ENCODE measurements at places on chromosomes 4 and X.

GRCh38 chrX:100600758-100601157, 16.0 kb downstream of the TNMD start:
- DNase-seq = no peak

DNA sequence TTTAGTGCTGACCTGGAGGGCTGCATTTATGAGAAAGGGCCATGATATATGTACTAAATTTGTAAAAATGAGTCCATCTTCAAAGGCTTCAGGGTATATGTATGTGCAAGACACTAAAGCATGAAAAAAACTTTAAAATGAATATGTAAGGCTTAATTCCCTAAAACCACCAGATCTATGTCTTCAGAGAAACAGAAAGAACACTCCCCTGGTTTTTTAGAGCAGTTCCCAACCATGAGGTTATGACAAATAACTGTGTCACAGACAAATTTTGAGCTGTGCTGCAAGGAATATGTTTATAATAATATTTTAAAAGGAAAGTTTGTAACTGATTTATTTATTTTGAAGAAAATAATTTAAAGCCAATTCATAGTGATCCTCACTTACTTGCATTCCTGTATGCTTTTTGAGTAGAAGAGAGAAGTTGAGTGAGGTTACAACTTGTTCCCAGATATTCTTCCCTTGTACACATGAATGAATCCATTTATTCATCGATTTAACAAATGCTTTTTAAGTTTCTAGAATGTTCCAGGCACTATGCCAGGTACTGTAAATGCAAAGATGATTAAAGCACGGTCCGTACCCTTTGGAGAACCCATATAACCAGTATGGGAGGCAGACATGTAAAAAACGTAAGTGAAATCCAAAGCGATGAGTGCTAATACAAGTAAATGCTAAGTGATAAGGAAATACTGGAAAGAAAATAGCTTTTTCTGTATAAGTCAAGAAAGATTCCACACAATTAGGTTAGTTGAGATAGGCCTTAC, 295.2 kb upstream of the DIAPH2 start:
- DNase-seq = no peak

DNA sequence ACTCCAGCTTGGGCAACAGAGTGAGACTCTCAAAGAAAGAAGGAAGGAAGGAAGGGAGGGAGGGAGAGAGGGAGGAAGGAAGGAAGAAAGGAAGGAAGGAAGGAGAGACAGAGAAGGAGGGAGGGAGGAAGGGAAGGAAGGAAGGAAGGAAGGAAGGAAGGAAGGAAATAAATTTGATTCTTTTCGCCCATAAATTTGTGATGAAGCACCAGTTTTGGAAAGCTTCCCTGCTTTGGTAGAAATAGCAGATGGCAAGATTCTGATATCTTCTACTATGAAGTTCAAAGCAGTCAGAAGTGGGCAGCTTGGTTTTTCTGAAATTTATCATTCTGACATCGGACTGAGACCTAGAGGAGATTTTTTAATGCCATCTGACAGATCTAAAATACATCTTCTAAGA, 11.7 kb upstream of the GYG2 start:
- DNase-seq = no peak

DNA sequence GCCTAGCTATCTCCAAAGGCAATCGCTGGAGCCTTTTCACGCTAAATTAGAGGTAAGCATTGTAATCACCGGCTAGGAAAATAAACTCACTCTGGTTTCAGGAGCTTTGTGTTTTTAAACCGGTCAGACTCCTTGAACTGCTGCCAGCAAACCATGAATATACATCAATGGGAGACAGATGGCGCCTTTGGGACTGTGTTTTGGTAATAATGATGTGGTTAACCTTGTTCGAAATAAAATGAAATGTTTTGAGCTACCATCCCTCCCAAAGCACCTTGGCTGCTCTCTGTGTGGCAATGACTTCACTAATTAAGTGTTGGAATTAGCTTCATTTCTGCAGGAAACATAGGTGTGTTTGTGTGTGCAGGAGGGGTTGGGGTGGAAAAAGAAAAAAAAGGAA, 65.3 kb downstream of the CLNK start:
- no peak for DNase-seq

GRCh38 chr4:139916041-139916440, 237.9 kb downstream of the MAML3 start:
- no peak for DNase-seq

DNA sequence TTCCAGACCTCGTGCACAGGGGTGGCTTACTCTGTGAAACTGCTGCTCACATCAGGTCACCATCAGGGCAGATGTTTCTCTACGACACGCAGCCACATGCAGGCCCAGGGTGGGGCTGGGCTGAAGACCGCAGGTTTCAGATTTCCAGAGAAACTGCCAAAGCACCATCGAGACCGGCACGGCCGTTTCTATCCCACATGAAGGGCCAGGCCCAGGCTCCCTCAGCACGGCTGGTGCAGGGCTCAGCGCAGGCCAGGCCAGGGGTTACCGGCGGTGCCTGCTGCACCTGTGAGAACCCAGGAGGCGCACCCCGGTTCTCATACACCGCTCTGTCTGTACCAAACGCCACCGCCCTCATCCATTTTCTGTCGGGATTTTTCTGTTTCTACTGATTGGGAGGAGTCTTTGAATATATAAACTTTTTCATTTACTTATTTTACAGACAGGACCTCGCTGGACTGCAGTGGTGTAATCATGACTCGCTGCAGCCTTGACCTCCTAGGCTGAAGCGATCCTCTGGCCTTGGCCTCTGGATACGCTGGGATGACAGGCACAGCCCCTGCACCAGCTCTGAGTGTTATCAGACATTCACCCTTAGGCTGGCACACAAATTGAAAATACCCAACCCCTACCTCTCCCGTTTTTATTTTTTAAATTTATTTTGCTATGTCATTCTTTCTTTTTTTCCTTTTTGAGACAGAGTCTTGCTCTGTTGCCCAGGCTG, 17.1 kb downstream of the CTBP1 start:
- no peak for DNase-seq

All from activated naive CD4-positive, alpha-beta T cell treated with anti-CD3 and anti-CD28 coated beads for 36 hours (primary cell).